ENCODE measurements at places on chromosomes 11 and 22.

- no peak for DNase-seq
Measured at GRCh38 chr22:49461674-49462073, 366.0 kb downstream of the BRD1 start.

DNA sequence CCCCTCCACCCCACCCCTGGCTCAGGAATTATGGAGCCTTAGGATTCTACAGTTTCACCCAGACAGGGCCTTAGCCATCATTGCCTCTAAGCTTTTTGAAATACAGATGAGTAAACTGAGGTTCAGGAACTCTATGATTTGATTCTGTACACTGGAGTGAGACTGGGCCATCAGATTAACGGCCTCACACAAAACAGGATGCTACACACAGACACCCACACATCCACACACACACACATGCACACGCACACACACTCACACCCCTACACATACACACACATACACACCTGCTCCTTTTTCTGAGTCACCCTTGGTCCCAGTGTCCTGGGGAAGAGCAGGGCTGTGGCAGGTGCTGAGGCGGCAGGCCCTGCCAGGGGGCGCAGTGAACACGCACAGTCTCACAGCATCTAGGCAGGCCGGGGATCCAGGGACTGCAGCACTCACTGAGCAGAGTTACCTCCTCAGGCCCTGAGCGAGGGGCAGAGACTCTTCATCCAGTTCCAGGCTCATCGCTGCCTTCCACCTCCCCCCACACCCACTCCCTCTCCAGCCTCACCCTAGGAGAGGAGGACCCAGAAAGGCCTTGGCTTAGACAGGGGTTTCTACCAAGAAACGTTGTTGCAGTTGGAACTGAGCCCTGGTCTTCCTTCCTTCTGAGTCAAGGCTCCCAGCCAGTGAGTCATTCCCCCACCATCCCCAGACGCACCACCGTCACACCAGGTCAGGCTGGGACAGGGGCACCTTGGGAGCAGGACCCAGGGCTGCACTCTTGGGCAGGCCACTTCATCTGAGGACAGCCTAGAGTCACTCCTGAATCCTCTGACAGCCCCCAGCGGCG, 89.8 kb upstream of the PARVA start:
- no peak for DNase-seq

DNA sequence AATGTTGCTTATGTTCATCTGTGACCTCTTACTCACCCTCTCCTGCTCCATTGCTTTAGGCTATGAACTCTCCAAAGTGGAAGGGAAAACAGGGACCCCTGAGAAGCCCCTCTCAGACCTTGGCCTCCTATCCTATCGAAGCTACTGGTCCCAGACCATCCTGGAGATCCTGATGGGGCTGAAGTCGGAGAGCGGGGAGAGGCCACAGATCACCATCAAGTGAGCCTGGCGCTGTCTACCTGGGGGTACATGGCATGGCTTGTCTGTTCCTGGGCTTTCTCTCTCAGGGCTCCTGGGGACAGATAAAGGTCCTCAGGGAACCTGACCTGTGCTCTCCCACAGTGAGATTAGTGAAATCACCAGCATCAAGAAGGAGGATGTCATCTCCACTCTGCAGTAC, 2.1 kb downstream of the RNASEH2C start:
- DNase-seq = no peak

GRCh38 chr11:126893796-126894195, 106.8 kb downstream of the KIRREL3 start:
- DNase-seq = no peak

DNA sequence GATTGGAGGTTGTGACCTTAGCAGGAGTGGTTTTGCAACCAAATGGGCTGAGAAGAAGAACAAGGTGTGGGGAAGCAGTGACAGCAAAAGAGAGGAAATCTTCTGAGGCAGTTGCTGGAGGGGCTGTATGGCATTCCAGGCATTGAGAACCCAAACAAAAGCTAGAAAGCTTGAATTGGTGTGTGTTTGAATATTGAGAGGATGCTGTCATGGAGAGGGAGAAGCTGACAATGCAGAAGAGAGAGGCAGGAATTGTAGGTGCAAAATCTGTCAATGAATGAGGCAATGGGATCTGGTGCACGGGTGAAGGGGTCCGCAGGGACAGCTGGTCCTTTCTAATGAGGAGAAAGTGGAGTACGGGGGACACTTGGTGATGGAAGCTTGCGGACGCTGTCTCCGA, 123.4 kb downstream of the C11orf91 start:
- no peak for DNase-seq

GRCh38 chr22:37457093-37457893, 28.9 kb downstream of the MFNG start:
- DNase-seq = peak; percentile 66

DNA sequence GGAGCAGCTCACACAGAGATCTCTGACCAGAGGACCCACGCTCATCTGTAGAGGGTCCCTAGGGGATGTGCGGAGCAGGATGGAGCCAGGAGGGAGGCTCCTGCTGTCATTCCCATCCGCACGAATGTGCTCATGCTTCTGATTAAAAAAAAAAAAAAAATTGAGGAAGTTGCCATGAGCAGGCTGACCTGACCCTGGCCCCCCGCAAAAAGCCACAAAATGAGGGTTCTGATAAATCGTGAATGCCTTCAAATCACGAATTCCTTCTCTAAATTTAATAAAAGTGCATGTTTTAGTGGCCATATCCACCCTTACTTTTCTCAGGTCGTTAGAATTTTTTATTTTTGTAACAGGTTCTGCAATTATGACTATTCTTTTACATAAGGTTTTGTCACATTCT, 378.2 kb downstream of the OPCML start:
- DNase-seq = no peak

DNA sequence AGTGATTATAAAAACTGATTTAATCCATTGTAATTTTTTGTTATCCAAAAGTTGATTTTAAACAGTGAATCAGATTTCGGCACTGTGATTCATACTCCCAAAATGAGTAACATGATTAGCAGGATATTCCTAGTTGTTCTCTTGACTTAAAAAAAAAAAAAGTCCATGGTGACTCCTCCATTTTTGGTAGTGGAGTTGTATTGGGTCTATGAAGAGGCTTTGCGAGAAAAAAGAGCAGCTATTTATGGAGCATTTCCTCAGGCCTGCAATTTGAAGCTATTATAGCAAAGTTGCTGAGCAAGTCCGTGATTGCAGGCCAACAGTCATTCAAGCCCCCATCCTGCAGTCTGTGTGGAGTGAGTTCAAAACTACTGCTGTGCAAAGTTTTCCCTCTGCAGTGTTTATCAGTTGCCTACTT, 28.8 kb downstream of the YAP1 start:
- DNase-seq = no peak

- DNase-seq = no peak
Measured at GRCh38 chr11:10042699-10043098, 251.3 kb downstream of the SBF2 start.

GRCh38 chr11:79512706-79513469, 72.1 kb upstream of the TENM4 start:
- DNase-seq = no peak

GRCh38 chr11:45864041-45864440, 16.8 kb downstream of the CRY2 start:
- DNase-seq = no peak

DNA sequence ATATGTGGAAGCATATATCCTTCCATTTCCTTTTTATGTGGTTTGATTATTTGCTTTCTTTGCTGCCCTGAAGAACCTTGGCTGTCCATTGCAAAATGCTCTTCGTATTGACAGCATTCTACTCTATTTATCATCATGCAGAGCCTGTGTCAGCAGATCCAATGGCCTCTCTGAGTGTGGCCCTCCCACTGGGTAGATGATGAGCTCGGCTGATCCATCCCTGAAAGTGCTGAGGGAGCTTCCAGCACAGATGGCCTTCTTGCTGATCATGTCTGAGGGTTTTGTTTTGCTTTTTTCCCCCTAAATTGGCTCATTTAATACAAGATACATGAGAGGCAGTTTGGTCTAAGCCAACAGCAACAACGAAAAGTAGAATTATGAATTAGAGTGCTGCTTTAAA, 181.0 kb downstream of the GRIA4 start:
- DNase-seq = no peak

DNA sequence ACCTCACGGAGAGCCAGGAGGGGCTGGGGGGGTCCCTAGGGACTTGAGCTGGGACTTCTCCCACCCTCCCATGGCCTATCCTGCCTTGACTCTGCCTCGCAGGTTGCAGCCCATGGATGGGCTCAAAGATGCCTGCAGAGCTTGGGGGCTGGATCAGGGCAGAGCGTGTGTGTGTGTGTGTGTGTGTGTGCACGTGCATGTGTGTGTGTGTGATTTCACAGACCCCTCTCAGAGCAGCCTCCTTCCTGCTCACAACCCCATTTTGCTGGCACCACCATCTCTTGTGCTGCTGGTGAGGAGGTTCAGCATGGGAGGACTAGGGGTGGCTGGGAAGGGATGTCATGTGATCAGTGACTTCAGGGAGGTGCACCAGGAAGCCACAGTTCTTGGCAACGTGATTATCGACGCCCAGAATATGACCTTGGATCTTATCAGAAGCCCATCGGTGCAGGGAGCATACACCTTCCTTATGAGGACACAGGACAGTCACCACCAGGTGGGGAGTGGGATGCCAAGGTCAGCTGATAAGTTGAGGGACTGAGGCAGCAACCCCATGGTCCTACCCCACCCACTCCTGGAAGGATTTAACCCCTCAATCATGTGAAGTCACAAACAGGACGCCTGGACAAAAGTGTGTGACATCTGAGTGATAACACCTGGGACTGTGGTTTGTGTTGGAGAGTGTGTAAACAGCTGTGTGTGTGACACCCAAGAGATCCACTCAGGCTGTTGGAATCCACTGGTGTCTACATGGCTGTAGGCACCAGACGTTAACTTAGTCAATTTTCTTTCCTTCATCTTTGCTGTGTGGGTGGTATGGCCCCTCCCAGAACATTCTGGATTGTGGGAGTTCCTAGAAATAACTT, 1.8 kb upstream of the NAALADL1 start:
- no peak for DNase-seq

DNA sequence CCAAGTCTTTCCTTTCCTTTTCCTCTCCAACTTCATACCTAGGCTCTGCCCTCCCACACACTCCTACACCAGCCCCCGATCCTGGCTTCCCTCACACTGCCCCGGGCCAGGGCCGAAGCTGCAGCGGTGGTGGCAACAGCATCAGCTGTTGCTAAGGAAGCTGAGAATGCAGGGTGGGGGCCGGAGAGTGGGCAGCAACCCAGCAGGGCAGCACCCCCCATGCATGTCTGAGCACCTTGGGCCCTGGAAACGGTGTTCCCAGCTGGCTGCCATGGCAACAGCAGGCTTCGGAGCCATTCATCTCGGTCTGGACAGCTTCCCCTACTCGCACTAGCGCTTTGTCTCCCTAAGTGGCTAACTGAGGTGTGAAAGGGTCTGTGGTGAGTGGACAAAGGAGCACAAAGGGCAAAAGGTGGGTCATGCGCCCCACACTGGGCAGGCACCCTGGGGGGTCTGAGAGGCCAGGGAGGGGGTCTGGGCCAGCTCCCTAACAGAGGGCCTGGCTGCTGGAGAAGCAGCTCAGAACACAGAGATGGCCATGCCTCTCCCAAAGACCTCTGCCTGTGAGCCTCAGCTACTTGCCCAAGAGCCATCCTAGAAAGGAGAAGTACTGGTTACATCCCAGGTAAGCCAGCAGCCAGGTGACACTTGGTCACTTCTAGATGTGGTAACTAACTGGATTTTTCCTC, 42.1 kb upstream of the JAM3 start:
- DNase-seq = no peak

GRCh38 chr11:123069908-123070821, 8.2 kb upstream of the HSPA8 start:
- DNase-seq = no peak

- DNase-seq = no peak
Measured at GRCh38 chr11:57339328-57339727, 1.2 kb downstream of the P2RX3 start.

- no peak for DNase-seq
Measured at GRCh38 chr11:60921259-60921658, 3.0 kb upstream of the TMEM132A start.

- DNase-seq = no peak
Measured at GRCh38 chr11:75160220-75160757, 9.4 kb downstream of the SLCO2B1 start.

DNA sequence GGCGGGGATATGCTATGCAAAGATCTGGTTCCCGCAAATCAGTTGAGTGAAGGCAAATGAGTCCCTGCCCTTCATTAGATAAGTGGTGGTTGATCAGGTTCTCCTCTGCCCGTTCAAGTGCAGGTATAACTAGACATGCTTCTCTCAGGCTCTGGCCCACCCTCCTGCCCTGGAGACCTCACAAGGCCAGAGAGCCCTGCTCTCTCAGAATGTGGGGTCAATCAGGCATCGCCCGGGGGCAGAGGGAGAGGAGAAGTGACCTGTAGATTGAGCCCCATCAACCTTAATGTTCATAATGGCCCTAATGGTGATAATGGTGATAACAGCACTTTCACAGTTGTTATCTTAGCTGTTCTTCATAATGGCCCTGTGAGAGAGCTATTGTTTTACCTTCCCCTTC, 224.3 kb downstream of the DSCAML1 start:
- DNase-seq = no peak

GRCh38 chr11:83736684-83737083, 450.5 kb upstream of the CCDC90B start:
- DNase-seq = no peak

- DNase-seq = no peak
Measured at GRCh38 chr11:80694385-80694784, 1253.6 kb upstream of the TENM4 start.

DNA sequence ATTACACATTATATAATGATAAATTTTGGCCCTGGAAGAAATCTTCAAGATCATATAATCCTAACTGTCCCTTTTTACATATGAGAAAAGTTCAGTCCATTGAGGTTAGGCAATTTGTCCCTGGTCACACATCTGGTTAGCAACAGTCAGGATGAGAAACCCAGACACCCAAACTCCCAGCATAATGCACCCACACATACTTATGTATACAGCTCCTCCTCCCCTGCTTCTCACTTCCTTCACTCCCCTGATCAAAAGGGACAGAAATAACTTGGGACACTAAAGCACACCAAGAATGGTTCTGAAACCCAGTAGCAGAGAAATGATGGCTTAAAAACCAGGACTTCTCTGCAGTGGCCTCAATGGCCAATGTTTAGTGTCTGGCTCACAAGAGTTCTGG, 11.1 kb downstream of the NUMA1 start:
- DNase-seq = no peak

- no peak for DNase-seq
Measured at GRCh38 chr11:1604711-1605110, 3.6 kb downstream of the KRTAP5-3 start.

DNA sequence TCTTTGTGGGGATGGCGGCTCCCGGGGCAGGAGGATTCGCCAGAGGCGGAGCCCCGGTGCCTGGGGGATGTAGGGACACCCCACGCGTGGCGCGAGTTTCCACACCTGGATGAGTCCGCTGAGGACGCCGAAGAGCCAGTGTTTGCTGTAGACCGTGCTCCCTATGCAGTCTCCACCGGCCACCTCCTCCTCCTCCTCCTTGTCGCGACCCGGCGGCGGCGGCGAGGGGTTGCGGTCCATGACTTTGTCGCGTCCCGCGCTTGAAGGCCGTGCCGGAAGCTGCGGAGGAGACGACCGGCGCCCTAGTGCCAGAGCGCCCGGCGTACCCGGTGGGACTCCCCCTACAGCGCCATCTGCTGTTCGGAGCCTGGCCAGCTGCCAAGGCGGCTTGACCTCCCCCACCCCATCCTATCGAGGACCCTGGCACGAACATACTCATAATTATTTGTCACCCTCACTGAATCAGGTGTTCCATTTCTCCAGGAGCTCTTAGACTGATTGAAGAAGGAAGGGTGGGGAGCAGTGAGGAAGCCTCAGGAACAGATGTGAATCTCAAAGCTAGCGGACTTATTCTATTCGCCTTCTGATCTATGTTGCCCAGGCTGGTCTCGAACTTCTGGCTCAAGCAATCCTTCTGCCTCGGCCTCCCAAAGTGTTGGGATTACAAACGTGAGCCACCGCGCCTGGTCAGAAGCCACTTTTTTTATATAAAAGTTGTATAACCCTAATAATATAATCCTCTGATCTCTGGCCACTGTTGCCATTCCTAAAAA, at the start of gene SAAL1:
TSS of gene SAAL1 (minus strand) at position 281 of the 773 bp plus-strand sequence. CDS start at position 240, 41 bp downstream.
- peak; percentile 66 for DNase-seq
